ENCODE measurements at places on chromosomes 1 and 21.

DNA sequence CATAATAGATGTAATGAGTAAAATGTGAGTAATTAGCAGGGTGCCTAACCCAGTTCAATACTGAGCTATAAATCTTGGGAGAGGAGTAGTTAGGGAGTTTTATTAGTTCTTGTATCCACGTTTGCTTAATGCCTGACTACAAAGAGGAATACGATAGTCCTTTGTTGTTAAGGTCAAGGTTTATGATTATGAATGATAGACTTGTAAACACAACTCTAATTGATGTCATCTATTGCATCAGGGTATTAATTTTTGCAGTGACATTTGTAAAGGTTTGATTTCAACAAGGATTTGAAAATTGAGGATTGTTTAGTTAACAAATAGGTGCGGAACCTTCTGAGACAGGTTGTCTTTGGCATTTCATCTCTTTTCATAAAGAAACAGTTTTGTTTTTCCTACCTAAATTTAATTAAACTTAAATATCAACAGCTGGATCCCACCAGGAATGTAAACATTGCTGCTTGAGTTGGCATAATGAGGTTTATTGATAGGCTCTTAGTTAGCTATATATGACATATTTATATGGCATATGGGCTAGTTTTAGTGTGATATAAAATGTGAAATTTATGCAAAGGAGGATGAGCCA is 9.7 kb downstream of the SOAT1 start:
- no peak for DNase-seq

DNA sequence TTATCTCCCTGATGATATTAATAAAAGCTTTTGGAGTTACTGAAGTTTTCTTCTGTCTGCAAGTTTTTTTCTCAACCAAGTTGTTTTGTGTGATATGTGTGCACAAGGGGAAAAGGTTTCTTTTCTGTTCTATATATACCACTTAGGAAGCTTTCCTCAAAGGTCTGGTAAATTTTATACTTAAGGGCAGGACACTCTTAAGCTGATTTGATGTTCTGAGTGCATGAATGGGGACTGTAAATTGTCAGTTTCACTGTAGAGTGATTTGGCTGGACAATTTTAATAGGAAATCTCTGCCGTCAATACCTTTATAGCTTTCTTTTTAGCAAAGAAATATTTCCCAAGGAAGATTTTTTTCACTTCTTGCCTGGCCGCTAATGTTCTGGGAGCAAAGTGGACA is 354.7 kb downstream of the TGFB2 start:
- no peak for DNase-seq

- no peak for DNase-seq
These were observed 2.7 kb upstream of the HDGF start for GRCh38 chr1:156754219-156754618.

GRCh38 chr1:43605766-43606165 is 44.2 kb upstream of the KDM4A start:
- no peak for DNase-seq

- DNase-seq: no peak
These were observed 111.9 kb downstream of the XCL2 start for GRCh38 chr1:168431882-168432281.

GRCh38 chr1:155085504-155086127 is 7.0 kb downstream of the EFNA3 start:
- DNase-seq: peak; percentile 79

- DNase-seq: no peak
These were observed at the start of gene FAM89A for GRCh38 chr1:231040019-231040799. Gene FAM89A (minus strand): TSS chr1:231040254. CDS start chr1:231040211, 43 bp downstream.

DNA sequence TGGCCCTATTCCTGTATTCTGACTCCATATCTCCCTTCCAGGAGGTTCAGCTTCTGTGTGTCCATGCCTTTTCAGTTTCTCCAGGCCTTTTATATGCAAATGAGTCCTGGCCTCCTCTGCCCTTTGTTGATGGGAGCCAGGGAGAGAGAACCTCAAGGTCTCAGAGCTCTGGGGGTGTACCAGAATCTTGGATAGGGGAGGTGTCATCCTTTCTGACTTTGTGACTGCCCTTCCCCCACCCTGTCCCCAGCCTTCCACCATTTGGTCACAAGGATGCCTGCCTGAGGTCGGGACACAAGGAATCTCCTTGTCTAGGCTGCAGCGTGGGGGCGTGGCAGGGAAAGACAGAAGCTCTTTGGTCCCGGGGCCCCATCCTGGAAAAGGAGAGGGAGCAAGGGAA is 18.6 kb downstream of the LURAP1 start:
- no peak for DNase-seq

DNA sequence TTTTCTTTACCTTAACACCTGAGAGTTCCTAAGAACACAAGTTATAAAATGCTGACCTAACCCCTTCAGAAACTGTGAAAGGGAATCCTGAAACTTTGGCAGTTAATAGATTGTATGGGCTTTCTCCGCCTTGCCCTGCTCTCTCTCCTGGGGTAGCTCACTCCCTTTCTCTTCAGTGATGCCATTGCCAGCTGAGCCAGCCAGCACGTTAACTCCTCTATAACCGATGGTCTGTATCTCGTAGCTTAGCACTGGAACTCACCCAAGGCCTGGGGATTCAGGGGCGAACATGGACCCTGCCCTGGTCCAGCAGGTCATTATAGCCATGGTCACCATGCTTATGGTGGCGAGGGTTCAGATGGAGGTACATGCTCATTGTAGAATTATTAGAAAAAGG is 40.7 kb downstream of the TRAPPC10 start:
- DNase-seq: no peak

DNA sequence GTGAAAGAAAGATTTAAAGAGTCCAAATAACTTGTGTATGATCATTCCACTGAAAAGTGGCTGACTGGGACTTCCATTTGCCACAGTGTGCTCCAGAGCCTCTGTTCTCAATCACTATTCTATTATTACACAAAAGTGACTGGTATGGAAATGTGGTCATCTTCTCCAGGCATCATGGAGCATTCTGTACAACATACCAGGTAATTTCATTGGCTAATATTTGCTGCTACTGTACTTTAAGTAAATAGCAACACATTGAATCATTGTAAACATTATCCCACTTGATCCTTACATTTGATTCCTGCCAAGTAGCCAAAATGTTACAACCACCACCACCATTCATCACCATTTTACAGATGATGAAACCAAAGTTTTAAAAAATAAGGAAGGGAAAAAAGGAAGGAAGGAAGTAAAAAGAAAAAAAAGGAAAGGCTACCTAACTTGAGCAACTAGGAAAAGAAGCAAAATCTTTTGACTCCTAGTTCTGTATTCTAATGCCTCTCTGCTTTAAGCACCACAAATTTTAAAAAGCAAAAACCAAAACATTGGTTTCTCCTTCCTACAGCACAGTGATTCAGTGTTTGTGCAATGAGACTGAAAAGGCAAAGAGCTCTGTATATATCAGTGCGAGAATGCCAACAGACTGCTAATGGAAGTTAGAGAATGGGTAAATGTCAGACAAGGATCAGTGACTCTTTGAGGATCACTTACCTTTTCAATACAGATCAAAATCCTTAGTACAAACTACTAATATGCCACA is 361.4 kb upstream of the PTBP2 start:
- DNase-seq: no peak

DNA sequence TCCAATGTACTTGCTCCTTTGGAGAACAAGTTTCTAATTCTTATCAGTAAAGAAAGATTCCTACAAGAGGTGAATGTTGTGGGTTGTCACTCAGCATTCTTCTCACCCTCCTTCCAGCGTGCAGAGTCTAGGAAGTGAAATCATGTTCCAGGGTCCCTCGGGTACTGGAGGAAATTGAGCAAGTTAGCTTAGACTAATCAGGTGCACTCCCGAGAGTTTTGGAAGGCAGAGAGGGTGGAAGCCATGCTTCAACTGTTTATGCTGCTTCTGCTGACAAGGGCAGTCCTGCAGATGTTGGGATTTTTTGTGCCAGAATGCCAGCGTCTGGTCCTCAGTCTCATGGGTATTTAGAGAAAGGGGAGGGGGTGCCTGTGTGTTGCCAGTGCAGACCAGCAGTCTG is 5.3 kb upstream of the C1orf115 start:
- no peak for DNase-seq

- DNase-seq: no peak
These were observed 1.1 kb downstream of the MRPS6 start for GRCh38 chr21:34074283-34075090.

- DNase-seq: peak; percentile 69
These were observed 30.0 kb upstream of the EPS8L3 start for GRCh38 chr1:109793486-109794318.

DNA sequence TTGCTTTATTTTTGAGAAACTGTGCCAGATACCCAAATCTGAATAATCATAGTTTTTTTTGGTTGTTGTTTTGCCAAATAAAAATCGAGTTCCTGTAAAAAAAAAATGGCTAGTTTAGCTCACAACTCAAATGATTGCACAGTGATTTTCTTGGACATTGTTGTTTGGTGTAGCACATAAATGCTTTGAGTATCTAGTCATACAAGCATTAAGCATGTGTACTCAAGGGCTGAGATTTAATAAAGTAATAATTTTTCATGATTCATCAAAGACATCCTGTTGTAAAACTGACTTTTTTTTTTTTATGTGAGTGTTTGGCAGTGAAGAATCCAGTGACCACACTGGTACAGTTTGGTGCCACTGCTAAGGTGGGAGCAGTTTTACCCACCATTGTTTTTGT is 18.8 kb downstream of the ITSN1 start:
- no peak for DNase-seq

GRCh38 chr1:210373628-210373877 is 44.9 kb downstream of the HHAT start:
- no peak for DNase-seq

DNA sequence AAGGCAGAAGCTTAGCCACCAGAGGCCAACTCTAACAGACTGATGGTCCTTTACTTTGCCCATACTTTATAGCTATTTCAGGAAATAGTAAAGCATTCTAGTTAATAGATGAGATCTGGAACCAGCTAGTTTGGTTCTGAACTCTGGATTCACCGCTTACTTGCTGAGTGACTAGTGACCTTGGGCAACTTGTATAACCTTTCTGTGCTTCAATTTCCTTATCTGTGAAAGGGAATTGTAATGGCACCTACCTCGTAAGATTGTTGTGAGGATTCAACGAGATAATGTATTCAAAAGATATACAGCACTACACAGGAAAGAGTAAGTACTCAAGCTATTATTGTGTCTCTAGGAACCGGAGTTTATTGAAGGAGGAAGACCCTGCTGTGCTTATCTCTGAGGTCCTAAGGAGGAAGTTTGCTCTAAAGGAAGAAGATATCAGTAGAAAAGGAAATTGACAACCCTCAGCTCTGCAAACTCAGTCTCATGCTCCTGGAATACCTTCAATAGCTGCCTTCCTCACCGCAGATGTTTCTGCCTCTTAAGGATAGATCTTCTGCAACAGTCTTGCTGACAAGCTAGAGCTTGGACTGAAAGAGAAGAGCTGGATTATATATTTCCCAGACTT is 11.9 kb downstream of the MTFR1L start:
- no peak for DNase-seq

GRCh38 chr1:160997323-160998038 is 23.5 kb downstream of the F11R start:
- DNase-seq: peak; percentile 64

GRCh38 chr1:59638231-59638711 is 176.5 kb upstream of the HOOK1 start:
- no peak for DNase-seq

DNA sequence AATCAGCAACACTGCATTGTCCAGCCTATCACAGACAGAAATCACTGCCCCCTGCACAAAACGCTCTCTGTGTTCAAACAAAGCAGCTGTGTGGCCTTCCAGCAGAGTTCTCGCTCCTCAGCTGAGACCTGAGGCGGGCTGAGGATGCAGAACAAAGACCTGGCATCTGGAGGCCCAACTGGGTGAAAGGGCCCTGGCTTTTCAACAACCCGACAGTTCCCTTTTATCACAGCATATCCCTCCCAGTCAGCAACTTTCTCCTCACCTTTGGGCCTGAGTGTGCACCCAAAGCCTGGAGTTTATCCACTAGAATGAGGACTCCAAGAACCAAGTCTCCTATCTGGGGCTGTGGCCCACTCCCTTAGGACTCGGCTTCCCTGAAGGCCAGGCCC is 42.6 kb upstream of the A3GALT2 start:
- DNase-seq: no peak

DNA sequence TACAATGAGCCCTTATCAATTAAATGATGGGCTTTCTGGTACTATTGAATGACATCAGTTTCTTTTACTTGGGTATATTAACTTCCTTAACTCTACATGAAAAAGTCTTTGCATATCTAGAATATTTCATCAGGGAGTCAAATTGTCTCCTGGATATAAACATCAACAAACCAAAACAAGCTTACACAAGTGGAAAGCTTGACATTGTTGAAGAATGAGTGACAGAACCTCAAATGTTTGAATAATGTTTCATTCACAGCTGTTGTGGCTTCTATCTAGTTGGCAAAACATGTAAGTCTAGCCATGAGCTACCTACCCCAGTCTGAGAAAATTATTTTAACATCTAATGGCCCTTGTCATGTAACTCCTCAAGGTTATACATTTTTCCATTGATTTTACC is 604.8 kb upstream of the ADAMTS5 start:
- peak; percentile 33 for DNase-seq

GRCh38 chr1:232459826-232460225 is 170.1 kb downstream of the SIPA1L2 start:
- DNase-seq: no peak

DNA sequence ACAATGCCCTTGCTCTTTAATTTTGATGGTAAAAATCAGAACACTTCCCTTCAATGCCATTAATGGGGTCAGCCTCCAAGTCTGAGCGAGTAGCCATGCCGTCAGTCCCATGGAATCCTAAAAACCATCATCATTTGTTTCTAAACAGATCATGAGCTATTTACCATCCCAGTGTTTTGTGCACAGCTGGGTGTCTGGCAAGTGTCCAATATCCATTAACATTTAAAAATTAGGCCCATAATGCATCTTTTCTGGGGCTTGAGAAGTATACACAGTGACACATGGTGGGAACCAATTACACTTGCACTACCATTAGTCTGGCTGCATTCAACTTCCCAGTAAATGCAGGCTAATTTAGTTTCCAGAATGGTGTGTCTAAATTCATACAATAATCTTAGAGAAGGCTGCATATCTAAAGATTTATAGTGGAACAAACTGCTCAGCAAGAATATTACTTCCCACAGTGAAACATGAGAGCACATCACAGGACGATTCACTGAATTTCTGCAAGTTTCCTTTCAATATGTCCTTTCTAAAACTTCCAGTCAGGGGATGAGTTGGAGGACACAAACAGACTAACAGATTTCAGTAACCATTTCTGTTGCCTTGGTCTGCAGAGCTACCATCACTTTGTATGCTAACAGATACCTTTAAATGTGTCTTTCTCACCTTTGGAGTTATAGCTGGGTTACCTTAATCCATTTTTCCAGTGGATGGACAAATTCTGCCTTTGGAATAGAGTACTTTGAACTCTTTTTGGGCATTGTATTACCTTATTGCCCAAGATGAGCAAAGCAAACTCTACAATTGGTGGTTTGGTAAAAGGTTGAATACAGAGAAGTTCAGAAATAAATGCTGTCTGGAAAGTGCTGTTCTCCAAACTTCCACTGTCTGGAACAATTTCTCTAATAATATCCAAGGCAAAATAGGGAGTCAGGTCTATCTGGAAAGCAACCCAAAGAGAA is 258.0 kb downstream of the PTBP2 start:
- DNase-seq: no peak

Measured in A172 (cell line).